Dorsolateral prefrontal cortex (tissue), 122 donors: ENCODE measurements at places on chromosomes 5 and 9.

DNA sequence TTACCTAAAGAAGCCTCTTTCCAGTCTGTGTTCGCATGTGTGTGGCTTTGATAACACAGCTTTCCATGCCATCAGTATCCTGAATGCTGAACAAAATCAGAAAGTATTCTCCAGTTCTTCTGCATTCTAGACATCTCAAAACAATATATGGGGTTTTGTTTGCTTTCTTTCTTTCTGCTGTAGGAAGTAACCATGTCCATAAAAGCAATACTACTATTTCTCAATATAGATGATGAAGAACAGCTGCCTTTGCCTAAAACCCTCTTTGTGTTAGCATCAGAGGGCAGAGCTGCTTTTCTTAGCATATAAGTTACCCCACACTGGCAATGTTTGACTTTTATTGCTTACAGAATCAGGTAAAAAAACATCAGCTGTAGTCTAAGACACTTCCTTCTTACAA is 963.6 kb downstream of the CDH12 start:
- no peak for DNase-seq

GRCh38 chr9:98599566-98600216 is 109.0 kb downstream of the GABBR2 start:
- no peak for DNase-seq

DNA sequence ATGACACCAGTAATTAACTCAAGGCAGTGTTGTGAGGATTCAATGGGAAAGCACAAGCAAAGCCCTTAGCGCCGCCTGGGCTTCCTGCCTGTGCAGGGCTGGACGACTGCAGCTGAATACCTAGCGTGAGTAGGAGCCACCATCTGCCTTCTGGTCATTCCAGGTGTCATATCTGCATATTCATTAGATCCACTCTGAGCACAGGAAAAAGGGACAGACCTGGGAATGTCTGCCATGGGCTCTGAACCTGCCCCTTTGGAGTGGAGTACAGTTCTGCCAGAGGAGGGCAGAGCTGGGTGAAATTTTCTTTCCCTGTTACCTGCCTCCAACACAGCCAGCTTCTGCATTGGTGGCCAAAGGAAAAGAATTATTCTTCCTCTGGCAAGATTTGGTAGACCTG is 298.8 kb downstream of the NSG2 start:
- DNase-seq = no peak

- DNase-seq = no peak
Measured at GRCh38 chr5:98179791-98180755, 593.4 kb upstream of the RGMB start.

- no peak for DNase-seq
Measured at GRCh38 chr9:33329117-33329563, 38.8 kb downstream of the NFX1 start.

DNA sequence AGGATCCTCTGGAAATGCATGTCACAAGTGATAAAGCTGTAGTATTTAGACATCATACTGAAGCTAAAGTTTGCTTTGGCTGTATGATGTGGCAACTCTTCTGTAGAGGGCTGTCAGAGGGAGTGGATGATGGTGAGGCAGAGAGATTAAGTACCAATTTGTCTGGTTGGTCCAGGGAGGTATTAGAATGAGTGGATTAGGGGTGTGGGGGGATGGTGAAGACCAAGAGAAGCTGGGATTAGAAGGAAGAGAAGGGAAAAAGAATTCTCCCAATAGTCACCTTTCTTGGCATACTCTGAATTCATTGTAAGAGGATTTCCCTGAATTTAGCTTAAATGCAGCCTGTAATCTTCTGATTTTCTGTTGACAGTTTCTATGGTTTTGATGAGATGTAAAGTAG is 3.6 kb downstream of the PCDHAC2 start:
- no peak for DNase-seq

DNA sequence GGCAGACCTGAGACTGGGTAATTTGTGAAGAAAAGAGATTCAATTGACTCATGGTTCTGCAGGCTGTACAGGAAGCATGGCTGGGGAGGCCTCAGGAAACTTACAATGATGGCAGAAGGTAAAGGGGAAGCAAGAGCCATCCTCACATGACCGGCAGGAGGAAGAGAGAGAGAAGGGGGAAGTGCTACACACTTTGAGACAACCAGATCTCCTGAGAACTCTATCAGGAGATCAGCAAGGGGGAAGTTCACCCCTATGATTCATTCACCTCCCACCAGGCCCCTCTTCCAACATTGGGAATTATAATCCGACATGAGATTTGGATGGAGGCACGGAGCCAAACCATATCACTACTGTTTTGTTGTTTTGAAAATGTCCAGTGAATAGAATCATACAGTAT is 110.2 kb downstream of the DAPK1 start:
- DNase-seq = no peak

GRCh38 chr5:28685794-28686193 is 1647.4 kb upstream of the CDH9 start:
- DNase-seq = no peak

DNA sequence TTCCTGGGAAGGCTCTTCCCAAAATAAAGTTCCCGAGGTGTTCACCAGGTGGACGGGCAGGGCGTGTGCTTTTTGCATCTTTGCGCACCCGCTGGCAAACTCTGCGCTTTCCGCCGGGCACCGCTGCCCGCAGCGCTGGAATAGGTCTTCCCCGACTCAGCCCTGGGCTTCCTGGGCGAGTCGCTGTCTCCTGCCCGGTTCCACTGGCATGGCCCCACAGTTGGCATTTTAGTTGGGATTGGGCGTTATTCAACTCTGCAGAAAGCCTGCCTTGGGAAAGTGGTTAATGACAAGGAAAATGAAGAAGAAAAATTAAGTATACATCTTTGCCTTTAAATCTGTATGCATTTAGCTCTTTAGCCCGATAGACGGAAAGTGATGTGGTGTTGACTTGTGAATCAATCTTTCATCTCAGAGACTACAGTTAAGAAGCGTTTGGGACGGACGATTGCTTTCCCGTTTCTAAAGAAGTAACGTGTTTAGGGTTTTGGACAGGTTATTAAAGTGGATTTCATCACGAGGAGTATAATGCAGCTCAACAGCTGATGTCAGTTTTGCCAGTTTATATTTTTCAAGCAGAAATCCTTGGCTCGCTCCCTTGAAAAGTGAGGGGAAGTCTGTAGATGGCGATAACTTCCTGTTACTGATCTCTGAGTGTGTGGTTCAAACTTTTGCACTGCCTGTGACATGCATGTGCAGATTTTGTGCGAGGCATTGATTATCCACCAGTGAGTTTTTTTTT is 946 bp downstream of the ADCY2 start:
- DNase-seq = no peak

DNA sequence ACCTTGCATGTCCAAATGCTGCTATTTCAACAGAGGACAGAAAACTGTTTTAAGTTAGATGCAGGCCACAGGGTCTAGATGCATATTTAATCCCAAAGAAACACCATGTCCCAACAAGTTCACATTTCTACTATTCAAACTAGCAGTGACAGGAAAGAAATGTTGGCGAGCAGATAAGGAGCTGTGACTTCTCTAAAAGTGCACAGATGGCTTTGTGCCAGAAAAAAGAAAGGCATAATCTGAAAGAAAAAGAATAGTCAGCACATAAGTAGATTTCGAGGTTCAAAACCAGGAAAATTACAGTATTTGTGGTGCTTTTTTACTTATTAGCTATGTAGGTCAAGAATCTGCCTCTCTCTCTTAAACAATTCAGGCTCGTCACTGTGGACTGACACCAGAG is 178.3 kb downstream of the DNAH5 start:
- no peak for DNase-seq

- no peak for DNase-seq
Measured at GRCh38 chr5:68178579-68178978, 37.0 kb upstream of the PIK3R1 start.

- no peak for DNase-seq
Measured at GRCh38 chr9:133945314-133945975, 46.7 kb downstream of the VAV2 start.

DNA sequence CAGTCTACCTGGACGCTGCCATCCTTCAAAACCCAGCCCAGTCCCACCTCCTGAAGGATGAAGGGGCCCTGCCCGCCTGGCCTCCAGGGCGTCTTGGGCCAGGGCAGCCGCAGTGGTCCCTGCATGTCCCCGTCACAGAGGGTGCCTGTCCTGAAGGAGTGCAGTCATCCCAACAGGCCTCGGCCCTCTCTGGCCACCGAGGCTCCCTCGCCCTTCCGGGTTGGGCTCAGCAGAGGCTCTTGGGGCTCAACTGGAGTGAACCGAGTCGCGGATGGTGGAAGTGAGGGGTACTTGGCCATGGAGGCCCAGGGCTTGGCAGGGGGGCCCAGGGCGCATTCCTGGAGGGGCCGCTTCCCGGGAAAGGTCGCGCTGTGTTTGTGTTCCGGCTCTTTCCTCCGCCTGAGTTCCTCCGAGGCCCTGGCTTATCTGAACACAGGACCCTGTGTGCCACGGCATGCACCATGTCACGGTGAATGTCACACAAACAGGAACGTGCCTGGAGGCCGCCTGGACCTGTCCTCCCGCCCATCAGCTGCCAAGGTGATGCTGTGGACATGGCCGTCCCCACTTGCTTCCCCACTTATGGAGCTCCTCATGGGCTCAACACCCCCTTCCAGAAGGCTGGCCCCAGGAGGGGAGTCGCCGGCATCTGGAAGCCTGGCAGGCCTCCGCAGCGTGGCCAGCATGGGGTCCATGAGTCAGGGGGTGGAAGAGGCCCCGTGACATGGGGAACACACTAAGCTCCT is 25.7 kb upstream of the OBP2B start:
- DNase-seq = no peak

- no peak for DNase-seq
Measured at GRCh38 chr5:94517490-94518488, 100.6 kb downstream of the KIAA0825 start.

DNA sequence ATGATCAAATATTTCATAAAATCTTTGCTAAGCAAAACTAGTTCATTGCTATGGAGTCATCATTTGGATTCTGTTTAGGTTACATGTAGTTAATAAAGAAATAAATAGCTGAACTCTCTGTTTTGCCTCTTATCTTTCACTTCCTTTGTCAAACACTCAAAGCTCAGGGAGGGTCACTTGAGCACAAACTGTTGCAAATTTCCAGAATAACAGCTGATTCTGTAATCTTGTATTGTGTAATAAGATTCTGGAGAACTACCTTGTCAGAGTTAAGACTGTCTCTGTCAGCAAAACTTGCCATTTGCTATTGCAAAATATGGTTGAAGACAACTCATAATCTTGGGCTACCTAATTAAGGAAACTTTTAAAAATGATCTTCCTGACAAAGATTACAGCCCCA is 182.0 kb upstream of the MOCS2 start:
- DNase-seq = no peak

DNA sequence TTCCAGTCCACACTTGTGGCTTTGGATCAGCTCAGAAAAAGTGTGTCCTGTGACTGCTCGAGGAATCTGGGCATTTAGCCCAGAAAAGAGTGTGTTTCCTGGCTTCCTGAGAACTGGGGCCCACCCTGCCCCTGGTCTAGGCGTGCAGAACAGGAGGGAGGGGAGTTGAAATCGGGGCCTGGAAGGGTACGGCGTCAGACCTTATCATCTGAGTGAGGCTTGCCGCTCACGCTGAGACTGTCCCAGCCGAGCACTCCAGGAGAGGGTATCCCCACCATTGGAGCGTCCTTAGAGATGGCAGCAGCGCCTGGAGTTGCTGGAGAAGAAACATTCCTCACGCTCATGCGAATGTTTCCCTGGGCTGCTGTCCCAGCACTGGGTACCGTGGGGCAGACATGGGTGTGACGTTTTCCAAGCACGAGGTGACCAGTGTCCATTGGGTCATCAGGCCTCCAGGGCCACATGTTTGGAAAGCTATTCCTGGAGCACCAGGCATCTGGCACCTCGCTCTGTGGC is 22.5 kb downstream of the NEK6 start:
- no peak for DNase-seq

- DNase-seq = peak; percentile 14
Measured at GRCh38 chr5:175712681-175713085, 54.8 kb downstream of the HRH2 start.
